ENCODE measurements at places on chromosomes 1 and 21.

- DNase-seq = no peak
Measured at GRCh38 chr1:167522246-167522645, 3.9 kb upstream of the CD247 start.

GRCh38 chr1:157600236-157600635, 2.4 kb upstream of the FCRL4 start:
- DNase-seq = no peak

- no peak for DNase-seq
Measured at GRCh38 chr1:207004931-207005830, 27.4 kb downstream of the C1orf116 start.

DNA sequence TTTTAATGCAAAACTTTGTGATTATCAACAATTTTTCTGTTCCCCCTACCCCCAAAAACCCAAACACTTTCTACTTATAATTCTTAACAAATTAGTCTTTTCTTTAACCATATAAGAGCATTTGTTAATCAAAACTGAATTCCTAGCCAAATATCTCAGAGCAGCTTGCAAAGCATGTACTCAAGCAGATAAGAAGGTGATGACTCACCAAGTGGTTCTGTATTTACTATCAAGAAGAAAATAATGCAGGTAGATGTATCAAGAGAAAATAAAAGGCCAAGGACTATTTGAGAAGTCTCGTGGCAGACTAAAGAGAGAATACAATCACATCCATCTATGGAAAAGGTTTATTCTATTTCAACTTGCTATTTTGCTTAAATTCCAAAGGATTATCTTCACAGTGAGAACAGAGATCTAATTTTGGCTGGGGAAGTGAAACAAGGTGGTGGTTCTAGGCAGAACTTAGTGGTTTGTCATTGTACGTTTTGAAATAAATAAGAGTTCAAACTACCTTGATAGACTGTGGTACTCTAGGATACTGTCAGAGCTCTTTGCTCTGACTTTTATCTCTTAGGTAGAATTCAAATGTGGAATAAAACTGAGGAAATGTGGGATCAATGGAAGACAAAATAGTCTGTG, 94.7 kb upstream of the NRIP1 start:
- DNase-seq = no peak

DNA sequence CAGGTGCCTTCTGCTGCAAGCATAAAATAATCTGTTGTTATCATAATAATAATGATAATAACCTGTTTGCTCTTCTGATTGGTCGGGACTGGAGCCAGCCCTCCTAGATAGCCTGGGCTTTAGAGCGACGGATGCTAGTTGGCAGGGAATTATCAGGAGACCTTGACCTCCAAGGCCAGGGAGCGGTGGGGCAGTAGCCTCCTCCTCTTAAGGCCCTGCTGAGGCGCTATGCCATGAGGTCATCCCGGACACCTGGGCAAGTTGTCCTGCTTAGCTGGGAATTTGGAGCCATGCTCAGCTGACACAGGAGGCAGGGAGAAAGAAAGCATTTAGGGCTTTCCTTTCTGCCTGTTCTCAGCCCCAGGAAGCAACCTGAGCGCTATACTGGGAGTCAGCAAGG, 15.6 kb downstream of the C1orf115 start:
- DNase-seq = no peak

- no peak for DNase-seq
Measured at GRCh38 chr1:246162560-246162959, 344.5 kb downstream of the SMYD3 start.

DNA sequence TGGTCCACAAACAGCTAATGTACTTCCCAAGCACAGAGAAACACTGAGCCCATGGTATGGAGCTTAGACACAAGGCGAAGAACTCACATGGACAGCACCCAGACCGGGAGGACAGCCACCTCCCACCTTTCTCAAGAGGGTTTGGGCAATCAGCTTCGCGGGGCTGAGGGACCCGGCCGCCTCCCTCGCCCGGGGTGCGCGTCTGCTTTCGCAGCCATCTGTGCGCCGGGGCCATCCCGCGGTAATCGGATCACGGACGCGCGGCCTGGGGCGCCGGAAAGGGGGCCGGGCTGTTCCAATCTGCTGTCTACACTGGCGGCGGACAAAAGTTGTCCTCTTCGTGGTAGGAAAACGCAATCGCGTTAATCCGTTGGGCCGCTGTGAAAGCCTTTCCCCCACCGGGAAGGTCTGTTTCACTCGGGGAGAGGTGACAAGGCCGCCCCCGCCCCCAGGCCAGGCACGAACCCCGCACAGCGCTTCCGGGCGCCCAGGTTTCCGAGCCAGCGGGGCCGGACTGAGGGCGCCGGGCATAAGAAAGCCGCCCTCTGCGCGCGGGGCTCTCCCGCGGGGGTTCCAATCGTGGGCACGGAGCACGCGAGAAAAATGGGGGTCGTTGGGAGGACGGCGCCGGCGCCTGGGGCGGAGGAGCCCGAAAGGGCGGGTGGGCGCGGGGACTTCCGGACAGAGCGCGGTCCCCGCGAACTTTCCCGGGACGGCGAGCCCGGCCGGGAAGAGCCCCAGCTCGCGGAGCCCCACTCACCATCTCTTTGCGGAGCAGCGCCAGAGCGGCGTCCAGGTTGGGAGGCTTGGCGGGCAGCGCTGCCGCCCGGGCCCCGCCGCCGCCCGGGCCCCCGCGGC, 664 bp downstream of the FAM89A start:
- no peak for DNase-seq

DNA sequence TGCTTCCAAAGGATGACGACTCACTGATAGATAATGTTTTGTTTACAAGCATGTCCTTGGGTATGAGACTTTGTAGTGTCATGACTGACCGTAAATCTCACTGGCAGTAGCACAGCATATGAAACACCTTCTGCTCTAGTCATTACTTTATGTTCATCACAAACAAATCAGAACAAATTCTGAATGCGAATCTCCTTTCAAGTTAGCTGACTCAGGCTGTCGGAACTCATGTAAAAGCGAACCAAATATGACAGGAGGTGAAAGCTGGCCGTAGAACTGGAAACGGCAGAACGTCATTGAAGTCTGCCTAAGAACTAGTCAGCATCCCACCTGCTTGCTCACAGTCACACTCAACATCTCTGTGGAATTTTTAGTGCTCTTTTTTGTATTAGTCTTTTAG, 143.9 kb downstream of the RGS7 start:
- DNase-seq = no peak

GRCh38 chr1:36269408-36269838, 36.7 kb upstream of the SH3D21 start:
- DNase-seq = no peak
